ENCODE measurements at places on chromosomes 11 and 22.
A peak's percentile ranks its signal among the peaks of the same experiment; 100 is the strongest.

DNA sequence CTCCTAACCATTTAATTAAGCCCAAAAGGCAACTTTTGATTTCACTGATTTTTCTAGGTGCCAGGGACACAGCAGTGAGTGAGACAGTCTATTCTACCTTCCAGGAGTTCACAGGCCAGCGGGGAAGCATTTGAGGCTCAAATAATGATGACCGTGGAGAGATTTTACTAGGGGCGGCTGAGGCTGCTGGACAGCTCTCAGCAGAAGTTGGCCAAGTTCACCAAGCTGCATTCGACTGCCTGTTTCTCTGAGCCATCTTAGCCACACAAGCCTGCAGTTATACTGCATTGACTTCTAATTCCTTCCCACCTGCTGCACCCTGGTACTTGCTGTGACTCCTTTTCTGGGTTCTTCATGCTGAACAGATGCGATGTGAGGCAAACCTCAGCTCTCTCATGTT, 168.9 kb upstream of the TBCEL start:
- no peak for DNase-seq

DNA sequence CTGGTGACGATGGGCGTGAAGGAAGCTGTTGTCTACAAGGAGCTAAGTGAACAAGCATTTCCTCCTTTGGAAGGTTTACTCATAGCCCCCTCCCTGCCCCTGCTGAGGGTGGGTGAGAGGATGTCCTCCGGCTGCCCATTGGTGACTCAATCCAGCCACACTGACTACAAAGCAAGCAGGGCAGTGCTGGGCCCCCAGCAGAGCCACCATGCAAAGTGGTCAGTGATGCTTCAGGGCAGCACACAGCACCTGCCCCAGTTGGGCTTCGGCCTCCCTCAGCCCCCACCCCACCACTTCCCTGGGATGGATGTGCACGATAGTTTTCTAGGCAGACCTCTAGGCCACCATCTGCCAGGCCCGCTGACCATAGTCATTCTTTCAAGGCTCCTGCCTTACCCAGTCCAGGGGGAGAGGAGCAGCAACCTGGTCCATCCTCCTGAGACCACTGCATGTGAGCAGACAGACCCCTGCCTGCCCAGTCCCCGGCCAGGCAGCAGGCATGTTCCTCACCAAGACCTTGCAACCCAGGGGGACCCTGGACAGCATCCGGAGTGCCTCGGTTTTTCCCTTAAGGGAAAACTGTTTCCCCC, 125.1 kb downstream of the BCR start:
- DNase-seq: peak; percentile 13

- no peak for DNase-seq
Observed at GRCh38 chr11:81342966-81343365, 1390.7 kb downstream of the FAM181B start.

DNA sequence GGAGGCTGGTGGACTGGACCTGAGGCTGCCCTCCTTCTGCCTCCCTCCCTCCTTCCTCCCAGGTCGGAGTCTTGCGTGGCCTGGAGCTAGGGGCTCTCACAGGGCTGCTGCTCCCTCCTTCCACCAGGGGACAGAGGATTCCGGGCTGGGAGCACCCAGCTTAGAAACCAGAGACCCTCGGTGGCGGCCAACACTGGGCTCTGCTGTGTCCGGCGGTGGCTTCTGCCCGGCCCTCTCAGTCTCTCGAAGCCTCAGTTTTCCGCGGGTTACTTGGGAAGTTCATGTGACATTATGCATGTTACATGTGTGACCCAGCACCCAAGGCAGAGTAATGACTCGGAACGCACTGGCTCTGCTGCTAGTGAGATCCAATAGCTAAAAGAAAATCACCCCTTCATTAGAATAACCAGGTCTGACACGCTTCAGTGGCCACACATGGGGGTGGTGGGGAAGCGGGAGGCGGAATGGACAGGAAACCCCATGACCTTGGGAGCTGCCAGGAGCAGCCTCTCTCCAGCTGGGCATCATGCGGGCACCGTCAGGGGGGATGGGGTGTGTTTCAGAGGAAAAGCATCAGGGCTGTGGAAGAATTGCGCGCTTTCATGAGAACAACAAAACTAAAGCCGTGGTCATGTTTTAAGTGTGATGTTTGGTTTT, 5.9 kb upstream of the MRGPRG start:
- no peak for DNase-seq

DNA sequence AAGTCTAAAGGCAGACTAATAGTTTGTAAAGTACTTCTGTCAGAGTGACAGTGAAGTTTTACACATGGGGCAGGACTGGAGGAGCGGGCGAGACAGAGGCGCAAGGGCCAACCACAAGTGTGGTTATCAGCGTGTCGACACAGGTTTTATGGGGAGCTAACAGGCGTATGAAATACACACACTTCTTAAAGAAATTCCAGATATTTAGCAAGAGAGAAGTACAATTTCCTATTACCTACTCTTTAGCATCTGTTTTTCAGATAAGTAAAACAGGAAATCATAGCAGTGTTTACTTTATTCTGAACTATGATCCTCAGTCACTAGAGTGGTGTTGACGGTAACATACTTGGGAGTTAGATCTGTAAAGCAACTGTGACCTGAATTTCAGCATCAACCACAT, 22.5 kb downstream of the VSIG10L2 start:
- no peak for DNase-seq

- no peak for DNase-seq
Observed at GRCh38 chr11:66183494-66184048, 84.9 kb upstream of the RAB1B start.

GRCh38 chr22:38554281-38554680, 15.7 kb downstream of the DMC1 start:
- DNase-seq: no peak

- DNase-seq: no peak
Observed at GRCh38 chr11:9330387-9331384, 16.3 kb upstream of the TMEM41B start.

DNA sequence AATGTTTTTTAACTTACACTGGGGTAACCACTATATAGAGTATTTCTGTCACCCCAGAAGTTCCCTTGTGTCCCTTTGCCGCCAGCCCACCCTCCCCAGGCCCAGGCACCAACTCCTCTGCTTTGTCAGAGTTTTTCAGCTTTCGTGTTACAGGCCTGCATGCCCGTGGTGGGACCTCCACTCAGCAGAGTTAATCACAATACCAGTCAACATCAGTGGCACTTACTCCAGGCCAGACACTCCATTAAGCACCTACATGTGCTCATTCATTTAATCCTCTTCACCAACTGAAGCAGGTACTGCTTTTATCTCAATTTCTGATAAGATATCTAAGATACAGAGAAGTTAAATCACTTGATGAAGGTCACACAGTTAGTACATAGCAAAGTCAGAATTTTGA, 63.3 kb downstream of the LIF start:
- DNase-seq: no peak

DNA sequence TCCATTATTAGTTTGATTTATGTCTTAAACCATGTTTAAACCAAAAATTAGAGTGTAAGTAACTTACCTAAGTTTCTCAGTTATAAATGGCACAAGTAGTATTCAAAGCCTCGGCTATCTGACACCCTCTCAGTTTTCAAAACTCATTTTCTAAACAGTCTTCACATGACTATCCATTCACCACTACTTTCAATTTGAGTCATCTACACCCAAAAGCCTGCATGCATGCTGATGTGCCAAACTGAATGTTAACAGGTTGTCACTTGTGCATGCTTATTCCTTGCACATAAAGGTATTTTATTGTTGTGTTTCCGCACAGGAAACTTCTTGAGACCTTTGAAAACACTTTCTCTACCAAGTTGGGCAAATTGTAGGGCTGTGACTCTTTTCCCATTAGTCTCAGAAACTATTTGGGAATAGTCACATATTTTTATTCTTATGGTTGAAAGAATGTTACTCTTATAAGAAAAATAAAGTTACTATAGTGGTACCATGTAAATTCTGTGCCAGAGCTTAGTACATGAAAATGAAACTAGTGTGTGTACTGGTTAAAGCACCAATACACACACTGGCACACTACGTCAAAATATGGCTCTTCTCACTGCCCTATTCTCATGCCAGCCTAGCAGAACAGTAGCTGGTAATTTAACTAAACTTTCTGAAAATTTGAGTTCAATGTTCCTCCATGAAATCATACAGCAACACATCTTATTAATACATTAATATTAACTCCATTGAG, 2.2 kb upstream of the OR51E2 start:
- no peak for DNase-seq

GRCh38 chr11:3134651-3135480, 30.2 kb downstream of the OSBPL5 start:
- no peak for DNase-seq

- DNase-seq: no peak
Observed at GRCh38 chr22:19607192-19608002, 83.2 kb upstream of the CLDN5 start.

DNA sequence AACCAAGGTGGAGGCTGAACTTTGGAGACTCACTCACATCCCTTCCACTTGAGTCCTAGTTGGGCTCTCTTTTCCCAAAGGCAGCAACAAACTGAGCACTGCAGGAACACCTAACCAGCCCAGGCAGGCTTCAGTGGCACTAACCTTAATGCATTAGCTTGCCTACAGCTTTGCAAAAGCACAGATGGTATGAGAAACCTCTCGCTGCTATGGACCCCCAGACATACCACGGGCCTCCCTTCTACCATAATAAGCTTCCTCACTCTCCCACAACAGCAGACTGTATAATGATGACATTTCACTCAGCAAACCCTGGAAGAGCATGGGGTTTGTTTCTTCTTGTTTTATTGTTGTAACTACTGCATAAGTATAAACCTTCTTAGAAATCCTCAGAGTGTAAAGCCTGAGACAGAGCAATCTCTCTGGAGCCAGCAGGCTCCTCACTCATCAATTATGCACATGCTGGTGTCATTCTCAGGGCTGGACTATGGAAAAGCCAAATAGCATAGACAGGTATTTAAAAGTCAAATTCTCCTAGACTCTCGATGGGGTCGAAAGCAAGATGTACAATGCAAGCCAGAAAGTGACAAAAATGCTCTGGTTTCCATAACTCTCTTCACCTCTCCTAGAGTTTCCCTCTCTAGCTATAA, 167.6 kb downstream of the NXPE2 start:
- no peak for DNase-seq

DNA sequence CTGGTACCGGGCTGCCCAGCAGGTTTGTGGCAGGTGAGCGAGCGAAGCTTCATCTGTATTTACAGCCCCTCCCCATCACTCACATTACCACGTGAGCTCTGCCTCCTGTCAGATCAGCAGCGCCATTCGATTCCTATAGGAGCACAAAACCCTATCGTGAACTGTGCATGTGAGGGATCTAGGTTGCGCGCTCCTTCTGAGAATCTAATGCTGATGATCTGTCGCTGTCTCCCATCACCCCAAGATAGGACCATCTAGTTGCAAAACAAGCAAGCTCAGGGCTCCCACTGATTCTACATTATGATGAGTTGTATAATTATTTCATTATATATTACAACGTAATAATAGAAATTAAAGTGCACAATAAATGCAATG, 15.8 kb upstream of the VSIG10L2 start:
- DNase-seq: no peak

- DNase-seq: no peak
Observed at GRCh38 chr11:95044010-95044409, 5.2 kb upstream of the KDM4F start.

GRCh38 chr11:59281177-59281576, 68.5 kb upstream of the MPEG1 start:
- peak; percentile 9 for DNase-seq

DNA sequence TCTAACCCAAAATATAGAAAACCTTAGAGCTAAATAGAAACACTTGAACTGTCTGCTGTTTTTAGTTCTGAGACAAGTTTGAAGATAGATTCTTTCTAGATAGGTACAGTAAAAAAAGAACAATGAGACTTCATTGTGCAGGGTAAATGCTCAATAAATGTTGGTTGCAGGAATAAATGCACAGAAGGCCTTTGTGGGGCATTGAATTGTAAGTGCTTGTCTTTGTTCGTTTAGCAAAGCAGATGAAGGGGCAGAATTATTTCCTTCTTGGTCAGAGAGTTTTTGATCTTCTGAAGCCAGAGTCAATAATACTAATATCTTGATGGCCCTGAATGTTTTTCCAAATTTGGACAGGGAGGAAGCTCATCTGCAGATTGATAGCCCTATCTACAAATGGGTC, 340.4 kb downstream of the OPCML start:
- no peak for DNase-seq

Data from suppressor macrophage (primary cell).